ENCODE measurements at places on chromosomes 2 and 18.

DNA sequence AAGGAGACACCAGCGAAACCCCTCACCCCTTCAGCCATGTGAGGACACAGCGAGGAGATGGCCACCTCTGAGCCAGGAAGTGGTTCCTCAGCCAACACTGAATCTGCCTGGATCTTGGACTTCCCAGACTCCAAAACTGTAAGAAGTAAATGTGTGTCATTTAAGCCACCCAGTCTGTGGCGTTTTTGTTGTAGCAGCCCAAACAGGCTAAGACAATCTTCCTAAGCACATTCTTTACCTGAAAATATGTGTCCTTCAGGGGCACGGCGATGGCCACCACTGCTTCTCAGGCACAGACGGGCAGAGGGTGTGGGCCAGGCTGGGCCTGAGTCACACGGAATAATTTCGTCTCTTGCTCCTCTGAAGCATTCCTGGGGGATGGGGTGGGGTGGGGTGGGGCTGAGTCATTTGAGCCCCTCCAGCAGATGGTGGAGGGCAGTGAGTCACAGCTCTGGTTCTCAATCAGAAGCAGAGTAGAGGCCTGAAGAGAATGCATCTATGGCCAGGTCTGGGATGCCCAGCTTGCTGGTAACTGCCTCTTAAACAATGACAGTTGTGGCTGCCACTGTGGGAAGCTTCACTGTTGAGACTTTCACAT, 142.4 kb downstream of the CAPN13 start:
- peak; percentile 28 for DNase-seq

- no peak for DNase-seq
Measured at GRCh38 chr18:58102875-58103274, 58.8 kb downstream of the NEDD4L start.

DNA sequence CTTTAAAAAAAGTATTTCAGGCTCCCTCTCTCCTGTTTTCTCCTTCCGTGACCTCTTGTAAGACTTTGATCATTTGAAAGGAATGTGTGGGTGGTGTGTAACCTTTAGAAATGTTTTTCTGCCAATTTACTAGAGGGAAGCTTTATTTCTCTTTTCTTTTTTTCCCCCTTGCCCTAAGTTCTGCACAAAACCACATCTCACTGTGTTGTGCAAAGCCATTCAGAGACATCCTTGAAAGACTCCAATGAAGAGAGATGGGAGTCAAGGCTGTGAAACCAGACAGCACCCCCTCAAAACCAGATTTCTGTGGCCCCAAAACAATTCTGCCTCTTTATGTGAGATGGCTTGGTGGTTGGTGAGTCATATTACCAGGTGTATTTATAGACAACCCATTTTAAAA, 184.6 kb upstream of the ERBB4 start:
- DNase-seq = no peak

DNA sequence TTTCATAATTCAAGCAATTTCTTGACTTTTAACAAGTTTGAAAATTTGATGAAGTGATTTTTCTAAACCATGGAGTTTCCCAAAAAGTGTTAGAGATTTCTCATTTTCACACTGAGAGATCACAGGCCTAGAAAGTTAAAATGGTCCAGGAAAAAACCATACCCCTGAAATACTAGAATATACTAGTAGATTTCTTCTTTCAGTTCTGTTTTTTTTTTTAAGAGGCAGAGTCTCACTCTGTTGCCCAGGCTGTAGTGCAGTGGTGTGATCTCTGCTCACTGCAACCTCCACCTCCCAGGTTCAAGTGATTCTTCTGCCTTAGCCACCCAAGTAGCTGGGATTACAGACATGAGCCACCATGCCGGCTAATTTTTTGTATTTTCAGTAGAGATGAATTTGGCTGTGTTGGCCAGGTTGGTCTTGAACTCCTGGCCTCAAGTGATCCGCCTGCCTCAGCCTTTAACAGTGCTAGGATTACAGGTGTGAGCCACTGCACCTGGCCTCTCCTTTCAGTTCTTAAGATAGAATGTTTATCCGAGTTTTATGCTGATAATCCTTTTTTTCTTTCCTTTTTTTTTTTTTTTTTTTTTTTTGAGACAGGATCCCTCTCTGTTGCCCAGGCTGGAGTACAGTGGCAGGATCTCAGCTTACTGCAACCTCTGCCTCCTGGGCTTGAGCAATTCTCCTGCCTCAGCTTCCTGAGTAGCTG, 14.4 kb downstream of the MTHFD2 start:
- DNase-seq = no peak

All from activated CD4-positive, alpha-beta T cell treated with anti-CD3 and anti-CD28 coated beads for 48 hours (primary cell).